ENCODE measurements at places on chromosomes 3 and 15.

DNA sequence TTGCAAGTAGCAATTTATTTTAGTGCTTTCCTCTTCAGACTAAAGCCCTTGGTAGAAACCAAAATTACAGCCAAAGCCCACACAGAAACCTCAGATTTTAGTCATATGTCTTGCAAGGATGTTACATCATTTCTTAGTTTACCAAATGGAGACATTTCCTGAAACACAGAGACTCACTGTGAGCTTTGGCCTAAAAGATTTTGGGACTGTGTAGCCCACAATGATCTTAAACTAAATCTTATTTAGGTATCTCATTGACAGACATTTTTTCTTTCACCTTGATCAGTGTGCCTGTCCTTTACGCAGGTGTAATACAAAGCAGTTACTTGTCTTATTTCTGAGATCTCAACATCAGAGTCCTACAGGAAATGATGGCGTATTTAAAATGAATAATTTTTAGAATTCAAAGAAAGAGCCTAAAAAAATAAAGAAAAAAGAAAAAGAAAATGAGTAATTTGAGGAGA, 27.8 kb upstream of the AP4E1 start:
- DNase-seq = no peak

DNA sequence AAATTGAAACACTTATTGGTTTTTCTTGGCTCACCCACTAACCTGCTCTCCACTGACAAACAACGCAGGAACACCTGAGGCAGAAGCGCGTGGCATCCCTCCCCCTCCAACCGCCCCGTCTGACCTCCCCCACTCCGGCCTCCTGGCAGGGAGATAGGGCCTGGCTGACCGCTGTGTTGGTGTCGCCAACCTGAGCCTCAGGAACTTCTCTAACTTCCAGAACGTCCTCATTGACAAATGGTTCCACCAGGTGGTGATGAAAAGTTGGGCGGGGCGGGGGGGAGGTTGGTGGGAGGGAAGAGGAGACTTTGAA, 22.8 kb downstream of the IL17RD start:
- no peak for DNase-seq

DNA sequence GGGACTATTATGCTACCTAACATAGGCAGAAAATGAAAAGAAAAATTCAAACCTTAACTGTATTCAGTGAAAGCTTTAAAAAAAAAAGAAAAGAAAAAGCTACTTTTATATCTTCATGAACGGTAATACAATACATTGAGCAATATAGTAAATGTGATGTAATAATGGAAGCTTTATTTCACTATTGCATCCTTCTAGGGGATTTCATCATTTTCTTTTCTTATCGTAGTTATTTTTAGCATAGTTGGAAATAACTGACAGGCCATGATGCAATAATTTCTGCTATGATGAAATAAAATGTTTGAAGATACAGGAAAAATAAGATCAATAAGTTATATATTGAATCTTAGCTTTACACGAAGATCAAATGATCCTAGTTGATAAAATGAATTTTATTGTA, 40.3 kb upstream of the ZCWPW2 start:
- no peak for DNase-seq

DNA sequence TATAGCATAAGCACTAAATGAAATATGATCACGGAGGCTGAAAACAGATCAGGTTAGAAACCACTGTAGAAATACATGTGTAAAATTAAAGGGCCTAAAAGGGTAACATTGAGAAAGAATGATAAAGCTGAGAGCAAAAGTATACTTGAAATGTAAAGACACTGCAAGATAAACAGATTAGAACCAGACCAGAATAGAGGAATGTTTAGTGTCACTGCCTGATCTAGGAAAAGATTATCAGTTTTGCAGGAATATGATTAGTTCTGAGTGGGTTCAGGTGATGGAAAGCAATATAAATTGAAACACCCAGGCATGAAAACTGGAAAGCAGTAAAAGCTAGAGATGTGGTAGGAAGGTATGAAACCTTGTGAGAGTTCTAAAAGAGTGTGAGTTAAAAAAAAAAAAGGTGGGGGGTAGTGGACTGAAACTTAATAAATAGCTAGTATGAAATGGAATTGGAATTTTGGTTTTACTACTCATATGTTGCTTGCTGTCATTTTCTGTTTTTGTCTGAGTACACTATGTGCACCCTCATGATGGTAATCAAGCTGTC, 16.0 kb upstream of the C3orf38 start:
- no peak for DNase-seq

- no peak for DNase-seq
Observed at GRCh38 chr3:151460774-151461450, at the start of gene IGSF10. IGSF10 (minus strand) TSS chr3:151461061; CDS start chr3:151458709, 2,352 bp downstream.

- no peak for DNase-seq
Observed at GRCh38 chr15:47496343-47497185, 220.7 kb upstream of the SEMA6D start.

- DNase-seq = no peak
Observed at GRCh38 chr3:12097971-12098370, 60.7 kb downstream of the TIMP4 start.

Data from stimulated activated CD8-positive, alpha-beta memory T cell treated with anti-CD3 and anti-CD28 coated beads, Interleukin-4, amount 100 ng/mL, for 1 hour (primary cell).